ENCODE measurements at places on chromosomes 1 and 21. TPM values are rescaled to one million over a fixed set of nuclear protein-coding genes. Genes with fewer than 3 reads are reported as not detected.

GRCh38 chr1:224526771-224527170, 89.3 kb upstream of the CNIH3 start:
- no peaks in the 10 kb centered on the region for H3K36me3 ChIP-seq
- H3K4me1 ChIP-seq: no peaks in the 10 kb centered on the region
- DNase-seq: no peak
- H3K27ac ChIP-seq: no peak overlapping the region

ARHGEF10L gene
- 59.1 TPM for total RNA-seq

GRCh38 chr1:170044187-170044586, 30.3 kb downstream of the KIFAP3 start:
- no peak overlapping the region for H3K4me3 ChIP-seq

DNA sequence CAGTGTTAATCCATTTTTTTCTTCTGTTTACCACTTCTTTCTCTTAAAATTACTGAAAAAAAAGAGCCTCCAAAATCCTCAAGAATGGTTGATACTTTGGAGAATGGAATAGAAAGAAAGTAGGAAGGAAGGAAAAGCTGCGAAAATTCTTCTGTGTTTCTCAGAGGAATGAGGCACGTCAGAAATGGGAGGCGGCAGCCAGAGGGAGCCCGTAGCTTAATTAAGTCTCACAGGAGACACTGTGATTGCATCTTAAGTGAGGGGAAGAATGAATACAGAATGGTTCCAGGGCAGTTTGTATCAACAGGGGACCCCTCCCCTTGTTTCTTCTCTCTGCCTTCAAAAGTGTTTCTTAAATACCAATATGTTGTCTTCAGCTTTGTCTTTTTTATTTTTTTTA, 1099.5 kb downstream of the PLA2G4A start:
- H3K27ac ChIP-seq: no peak overlapping the region
- no peaks in the 10 kb centered on the region for H3K27me3 ChIP-seq
- no peaks in the 10 kb centered on the region for H3K36me3 ChIP-seq
- no peaks in the 10 kb centered on the region for H3K4me1 ChIP-seq

BMP8B gene
- 0.33 TPM for total RNA-seq

DNA sequence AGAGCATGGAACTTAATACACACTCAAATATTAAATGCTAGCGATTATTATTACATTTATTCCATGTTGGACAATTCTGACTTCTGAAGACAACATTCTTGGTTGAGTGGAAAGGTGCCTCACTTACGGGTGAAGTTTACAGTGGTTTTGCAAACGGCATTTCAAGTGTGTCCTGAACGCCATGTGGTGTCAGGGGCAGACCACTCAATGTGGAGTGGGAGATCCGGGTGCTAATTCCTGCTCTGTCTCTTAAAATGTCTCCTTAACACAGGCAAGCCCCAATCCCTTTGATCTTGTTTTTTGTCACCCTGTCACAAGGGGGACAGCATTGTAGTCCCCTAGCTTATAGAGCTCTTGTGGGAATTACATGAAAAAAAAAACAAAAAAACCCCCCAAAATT, 5.6 kb upstream of the TDRD10 start:
- peaks cover 14% of the 10 kb centered on the region for H3K36me3 ChIP-seq
- peaks cover 23% of the 10 kb centered on the region for H3K27me3 ChIP-seq
- H3K4me1 ChIP-seq: peaks cover 85% of the 10 kb centered on the region

- no peaks in the 10 kb centered on the region for H3K27me3 ChIP-seq
- H3K4me1 ChIP-seq: peaks cover 4% of the 10 kb centered on the region
- no peak overlapping the region for H3K27ac ChIP-seq
- H3K4me3 ChIP-seq: no peak overlapping the region
- H3K36me3 ChIP-seq: no peaks in the 10 kb centered on the region
Observed at GRCh38 chr1:197469620-197470210, 201.7 kb downstream of the CRB1 start.

AMY1A gene
- total RNA-seq: not detected

GRCh38 chr1:182716740-182717720, 32.6 kb upstream of the RGS8 start:
- H3K27me3 ChIP-seq: no peaks in the 10 kb centered on the region
- no peak overlapping the region for H3K27ac ChIP-seq
- H3K36me3 ChIP-seq: no peaks in the 10 kb centered on the region

- peaks cover 20% of the 10 kb centered on the region for H3K4me1 ChIP-seq
- H3K36me3 ChIP-seq: no peaks in the 10 kb centered on the region
- no peak overlapping the region for H3K4me3 ChIP-seq
- no peak for DNase-seq
- peaks cover 61% of the 10 kb centered on the region for H3K27me3 ChIP-seq
- H3K27ac ChIP-seq: no peak overlapping the region
Observed at GRCh38 chr1:53376041-53376461, 48.2 kb upstream of the LRP8 start.

LYPLA2 gene
- total RNA-seq: 26.2 TPM

DNA sequence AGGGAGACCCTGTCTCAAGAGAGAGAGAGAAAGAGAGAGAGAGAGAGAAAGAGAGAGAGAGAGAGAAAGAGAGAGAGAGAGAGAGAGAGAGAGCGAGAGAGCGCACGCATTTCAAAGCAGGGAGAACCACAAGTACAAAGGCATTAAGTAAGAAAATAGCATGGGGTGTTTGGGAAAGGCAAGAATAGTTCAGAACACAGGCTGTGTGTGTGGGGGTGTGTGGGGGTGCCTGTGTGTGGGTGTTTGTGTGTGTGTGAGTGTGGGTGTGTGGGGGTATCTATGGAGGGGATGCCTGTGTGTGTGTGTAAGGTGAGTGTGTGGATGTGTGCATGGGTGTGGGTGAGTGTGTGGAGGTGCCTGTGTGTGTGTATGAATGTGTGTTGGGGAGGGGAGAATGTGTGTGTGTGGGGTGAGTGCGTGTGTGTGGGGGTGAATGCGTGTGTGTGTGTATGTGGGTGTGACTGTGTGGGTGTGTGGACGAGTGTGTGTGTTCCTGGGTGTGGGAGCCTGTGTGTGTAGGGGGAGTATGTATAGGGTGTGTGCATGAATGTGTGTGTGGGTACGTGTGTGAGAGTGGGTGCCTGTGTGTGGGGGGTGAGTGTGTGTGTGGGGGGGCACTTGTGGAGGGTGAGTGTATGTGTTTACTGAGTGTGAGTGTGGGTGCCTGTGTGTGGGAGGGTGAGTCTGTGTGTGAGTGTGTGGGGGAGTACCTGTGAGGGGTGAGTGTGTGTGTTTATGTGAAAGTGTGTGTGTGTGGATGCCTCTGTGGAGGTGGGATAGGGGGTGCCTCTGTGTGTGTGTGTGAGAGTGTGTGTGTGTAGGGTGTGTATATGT, 19.1 kb upstream of the HDAC1 start:
- peaks cover 64% of the 10 kb centered on the region for H3K27me3 ChIP-seq
- no peaks in the 10 kb centered on the region for H3K36me3 ChIP-seq
- no peak for DNase-seq
- no peak overlapping the region for H3K27ac ChIP-seq
- H3K4me3 ChIP-seq: no peak overlapping the region
- H3K4me1 ChIP-seq: peaks cover 4% of the 10 kb centered on the region

- H3K4me3 ChIP-seq: no peak overlapping the region
- no peaks in the 10 kb centered on the region for H3K36me3 ChIP-seq
- peaks cover 18% of the 10 kb centered on the region for H3K4me1 ChIP-seq
- peak overlapping the region; percentile 64 for H3K27ac ChIP-seq
- no peak for DNase-seq
- peaks cover 38% of the 10 kb centered on the region for H3K27me3 ChIP-seq
Observed at GRCh38 chr1:205582471-205583291, 49.1 kb downstream of the ELK4 start.

GRCh38 chr1:111515291-111516004, 12.0 kb upstream of the ADORA3 start:
- H3K36me3 ChIP-seq: no peaks in the 10 kb centered on the region
- DNase-seq: peak; percentile 84
- no peaks in the 10 kb centered on the region for H3K27me3 ChIP-seq
- H3K4me3 ChIP-seq: peak overlapping the region; percentile 61
- peaks cover 77% of the 10 kb centered on the region for H3K4me1 ChIP-seq

- H3K4me1 ChIP-seq: peaks cover 31% of the 10 kb centered on the region
- H3K4me3 ChIP-seq: no peak overlapping the region
- no peaks in the 10 kb centered on the region for H3K36me3 ChIP-seq
- no peak for DNase-seq
- peak overlapping the region; percentile 26 for H3K27ac ChIP-seq
- no peaks in the 10 kb centered on the region for H3K27me3 ChIP-seq
Observed at GRCh38 chr1:185483664-185484450, 166.8 kb upstream of the IVNS1ABP start.

DNA sequence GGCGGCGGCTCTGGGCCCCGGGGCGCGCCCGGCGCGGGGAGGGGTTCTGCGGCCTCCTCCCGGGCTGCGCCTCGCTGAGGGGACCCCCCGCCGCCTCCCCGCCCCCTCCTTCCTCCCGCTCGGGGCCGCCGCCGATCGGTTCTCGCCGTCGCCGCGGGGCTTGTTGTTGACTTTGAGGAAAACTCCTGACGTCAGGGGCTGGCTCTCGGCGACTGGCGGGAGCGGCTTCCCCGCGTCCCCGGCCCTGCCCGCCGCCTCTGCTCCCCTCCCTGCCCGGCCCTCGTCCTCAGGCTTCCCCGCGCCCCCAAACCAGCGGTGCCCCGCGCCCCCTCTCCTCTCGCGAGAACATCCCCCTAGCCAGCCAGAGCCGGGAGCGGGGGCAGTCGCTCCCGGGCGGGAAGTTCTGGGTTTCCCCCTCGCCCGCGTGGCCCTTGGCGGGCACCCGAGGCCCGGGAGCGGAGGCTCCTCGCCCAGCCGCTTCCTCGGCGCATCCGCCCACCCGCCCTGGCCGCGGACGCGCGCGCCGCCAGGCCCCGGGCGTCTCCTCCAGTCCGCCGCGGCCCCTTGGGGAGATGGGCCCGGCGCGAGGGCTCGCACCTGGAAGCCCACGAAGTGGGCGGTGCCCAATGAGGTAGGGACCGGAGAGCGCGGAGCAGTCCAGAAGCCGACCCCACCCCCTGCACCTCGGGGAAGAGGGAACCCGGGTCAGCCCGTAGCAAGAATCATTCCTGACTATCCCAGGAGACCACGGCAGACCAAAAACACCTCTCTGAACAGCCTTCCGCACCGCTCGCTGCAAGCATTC, 611 bp upstream of the AKT3 start:
- H3K27ac ChIP-seq: peak overlapping the region; percentile 96
- no peaks in the 10 kb centered on the region for H3K36me3 ChIP-seq
- peaks cover 34% of the 10 kb centered on the region for H3K4me1 ChIP-seq

CELA2B gene
- total RNA-seq: not detected

CD1C gene
- 0.41 TPM for total RNA-seq

PRXL2B gene
- total RNA-seq: 8.2 TPM

SPRR1B gene
- total RNA-seq: not detected

DNA sequence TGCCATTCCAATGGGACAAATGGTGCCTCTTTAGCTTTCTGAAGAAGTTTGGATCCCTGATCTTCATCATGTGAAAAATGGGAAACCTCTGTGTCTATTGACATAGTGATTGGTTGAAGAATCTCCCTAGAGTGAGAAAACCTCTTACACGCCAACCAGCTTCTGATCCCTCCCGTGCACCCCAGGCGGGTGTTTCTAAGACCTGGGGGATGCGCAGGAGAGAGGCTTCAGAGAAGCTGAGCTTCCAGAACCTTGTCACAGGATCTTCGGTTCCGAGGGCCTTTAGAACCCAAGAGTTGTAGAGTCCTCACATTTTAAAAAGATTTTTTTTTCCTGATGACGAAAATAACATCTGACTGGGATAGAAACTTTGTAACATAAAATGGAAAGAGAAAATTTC, 11.3 kb downstream of the PODN start:
- H3K4me3 ChIP-seq: no peak overlapping the region
- H3K27me3 ChIP-seq: no peaks in the 10 kb centered on the region
- H3K27ac ChIP-seq: peak overlapping the region; percentile 69

COL16A1 gene
- 18.3 TPM for total RNA-seq

- H3K36me3 ChIP-seq: no peaks in the 10 kb centered on the region
- H3K27ac ChIP-seq: no peak overlapping the region
- no peak for DNase-seq
- H3K4me3 ChIP-seq: no peak overlapping the region
- H3K27me3 ChIP-seq: peaks cover 5% of the 10 kb centered on the region
Observed at GRCh38 chr1:4369335-4369734, 285.1 kb upstream of the AJAP1 start.

RNF207 gene
- 83.3 TPM for total RNA-seq

PLEKHO1 gene
- 49.4 TPM for total RNA-seq

ZMYM1 gene
- 7.8 TPM for total RNA-seq

- DNase-seq: peak; percentile 86
- H3K27ac ChIP-seq: peak overlapping the region; percentile 91
- peak overlapping the region; percentile 62 for H3K4me3 ChIP-seq
- peaks cover 38% of the 10 kb centered on the region for H3K4me1 ChIP-seq
Observed at GRCh38 chr21:45439161-45439872, 34.4 kb downstream of the COL18A1 start.

- H3K4me1 ChIP-seq: no peaks in the 10 kb centered on the region
- peaks cover 54% of the 10 kb centered on the region for H3K27me3 ChIP-seq
- H3K36me3 ChIP-seq: no peaks in the 10 kb centered on the region
- DNase-seq: no peak
- no peak overlapping the region for H3K4me3 ChIP-seq
Observed at GRCh38 chr1:116794804-116795481, 40.7 kb downstream of the CD2 start.

DNA sequence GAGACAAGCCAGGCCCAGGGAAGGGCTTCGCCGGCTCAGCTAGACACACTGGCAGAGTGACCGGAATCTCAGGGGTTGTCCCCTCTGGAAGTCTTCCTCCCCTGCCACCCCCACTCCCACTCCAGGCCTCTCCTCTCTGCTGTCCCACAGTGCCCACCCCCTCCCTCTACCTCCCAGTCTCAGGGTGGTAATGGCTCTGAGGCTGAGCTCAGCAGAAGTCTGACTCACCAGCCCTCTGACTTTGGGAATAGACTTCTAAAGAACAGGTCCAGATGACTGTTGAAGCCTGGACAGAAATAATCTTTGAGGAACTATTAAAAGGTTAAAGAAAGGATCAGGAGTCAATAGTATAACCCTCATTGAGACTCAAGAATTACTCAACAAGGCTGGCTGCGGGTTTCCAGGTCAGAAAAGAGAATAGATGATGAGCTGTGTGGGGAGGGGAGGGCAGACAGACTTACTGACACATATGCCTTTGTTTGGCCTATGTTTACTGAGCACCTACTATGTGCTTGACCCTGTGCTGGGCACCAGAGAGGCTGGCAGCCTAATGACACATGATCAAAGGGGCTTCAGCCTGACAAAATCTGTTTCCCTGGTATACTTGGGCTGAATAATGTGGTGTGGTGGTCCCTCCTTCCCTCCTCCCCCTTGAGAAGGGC, 8.2 kb downstream of the HCRTR1 start:
- no peaks in the 10 kb centered on the region for H3K27me3 ChIP-seq
- peaks cover 73% of the 10 kb centered on the region for H3K4me1 ChIP-seq
- no peak for DNase-seq
- peaks cover 27% of the 10 kb centered on the region for H3K36me3 ChIP-seq

GRCh38 chr1:48784301-48784700, 7.6 kb upstream of the BEND5 start:
- no peak overlapping the region for H3K27ac ChIP-seq
- H3K4me1 ChIP-seq: no peaks in the 10 kb centered on the region
- peaks cover 38% of the 10 kb centered on the region for H3K27me3 ChIP-seq

Measured in left ventricle myocardium inferior (tissue), 1 donor.